ENCODE measurements at places on chromosomes 7 and 10.

- no peak for DNase-seq
These were observed 30.0 kb downstream of the DUSP5 start for GRCh38 chr10:110527731-110528171.

GRCh38 chr10:20256969-20257368 lies 440.7 kb downstream of the PLXDC2 start:
- no peak for DNase-seq

- no peak for DNase-seq
These were observed 691.3 kb downstream of the SORCS1 start for GRCh38 chr10:106473129-106473685.

- no peak for DNase-seq
These were observed 151.5 kb upstream of the KLF6 start for GRCh38 chr10:3936422-3937040.

DNA sequence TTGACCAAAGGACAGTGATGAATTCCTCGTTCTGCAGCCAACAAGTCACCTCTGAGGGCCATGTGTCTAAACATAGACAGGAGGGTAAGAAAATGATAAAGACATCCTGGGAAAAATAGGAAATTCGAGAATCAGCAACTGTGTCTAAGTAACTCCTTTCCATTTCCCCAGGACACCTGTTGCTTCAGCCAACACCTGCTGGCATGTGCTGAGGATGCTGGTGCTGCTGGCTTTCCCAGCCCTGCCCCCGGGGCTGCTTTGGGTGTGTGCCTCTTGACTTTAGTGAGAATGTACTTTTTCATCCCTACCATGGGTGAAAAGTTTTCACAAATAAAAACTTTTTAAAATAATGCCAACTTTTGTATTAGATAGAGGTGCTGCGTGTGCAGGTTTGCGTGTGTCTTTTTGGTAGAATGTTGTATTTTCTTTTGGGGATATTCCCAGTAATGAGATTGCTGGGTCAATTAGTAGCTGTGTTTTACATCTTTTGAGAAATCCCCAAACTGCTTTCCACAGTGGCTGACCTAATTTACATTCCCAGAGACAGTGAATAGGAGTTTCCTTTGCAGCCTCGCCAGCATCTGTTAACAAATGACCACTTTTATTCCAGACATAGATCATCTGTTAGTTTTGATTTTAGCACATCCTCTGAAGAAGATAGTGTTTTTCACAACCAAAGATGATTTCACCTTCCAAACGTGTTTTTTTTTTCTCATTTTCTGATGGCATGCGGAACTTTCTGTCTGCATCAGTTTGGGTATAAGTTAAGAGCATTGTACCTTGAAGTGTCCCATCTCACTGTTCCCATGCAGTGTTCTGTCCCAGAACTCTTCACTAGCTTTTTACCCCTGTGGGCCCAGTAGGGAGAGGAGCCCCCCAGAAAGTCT lies 104.2 kb upstream of the ACBD5 start:
- DNase-seq, result no peak
